ENCODE measurements at places on chromosomes 1 and 21.

DNA sequence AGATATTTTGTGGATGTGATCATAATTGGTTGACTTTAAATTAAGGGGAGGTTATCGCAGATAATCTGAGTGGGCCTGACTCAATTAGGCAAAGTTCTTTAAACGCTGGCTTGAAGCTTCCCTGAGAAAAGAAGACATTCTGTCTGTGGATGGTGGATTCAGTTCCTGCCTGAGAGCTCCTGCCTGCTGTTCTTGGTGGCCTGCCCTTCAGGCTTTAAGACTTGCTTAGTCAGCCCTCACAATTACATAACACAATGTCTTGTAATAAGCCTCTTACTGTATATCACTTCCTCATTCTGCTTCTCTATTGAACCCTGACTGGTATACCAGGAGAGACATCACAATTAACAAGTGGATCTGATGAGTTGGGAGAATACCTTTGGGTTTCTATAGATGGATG is 50.2 kb downstream of the KCNJ6 start:
- no peak for DNase-seq

DNA sequence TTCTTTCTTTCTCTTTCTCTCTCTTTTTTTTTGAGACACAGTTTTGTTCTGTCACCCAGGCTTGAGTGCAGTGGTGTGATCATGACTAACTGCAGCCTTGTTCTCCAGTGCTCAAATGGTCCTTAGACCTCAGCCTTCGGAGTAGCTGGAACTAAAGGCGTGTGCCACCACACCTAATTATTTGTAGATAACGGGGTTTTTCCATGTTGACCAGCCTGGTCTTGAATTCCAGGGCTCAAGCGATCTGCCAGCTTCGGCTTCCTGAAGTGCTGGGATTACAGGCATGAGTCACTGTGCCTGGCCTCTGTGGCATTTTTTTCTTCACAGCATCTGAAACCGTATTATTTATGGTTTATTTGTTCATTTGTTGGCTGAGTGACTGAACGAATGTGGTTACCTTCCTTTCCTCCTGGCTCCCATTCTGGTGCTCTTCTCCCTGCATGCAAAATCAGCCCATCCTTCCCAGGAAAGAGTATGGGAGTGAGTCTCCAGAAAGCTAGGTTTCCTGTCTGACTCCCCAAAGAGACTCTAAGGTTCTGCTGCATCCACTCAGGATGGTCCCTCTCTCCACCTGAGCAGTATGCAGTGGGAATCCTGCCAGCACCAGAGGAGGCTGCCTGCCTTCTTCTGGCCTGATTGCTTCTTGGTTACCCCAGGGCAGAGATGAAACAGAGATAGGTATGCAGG is 155.0 kb upstream of the BEND5 start:
- peak; percentile 26 for DNase-seq

DNA sequence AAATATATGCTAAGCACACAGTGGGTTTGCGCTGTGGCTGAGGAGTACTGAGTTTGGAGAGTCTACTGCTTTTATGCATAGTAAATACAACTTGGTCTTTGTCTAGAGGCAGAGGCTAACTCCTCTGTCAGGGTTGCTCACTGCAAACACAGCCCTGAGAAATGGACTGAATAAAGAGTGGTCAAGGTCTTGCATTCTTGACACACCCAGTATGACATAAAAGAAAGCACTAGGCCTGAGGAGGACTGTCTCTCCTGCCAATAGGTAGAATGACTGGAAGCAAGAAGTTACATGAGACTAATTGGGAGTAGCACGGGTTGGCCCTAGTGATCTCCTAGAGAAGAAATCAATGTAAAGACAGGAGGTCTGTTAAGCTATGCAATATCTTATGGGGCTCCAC is 367.2 kb upstream of the B3GALT2 start:
- DNase-seq = no peak

- peak; percentile 34 for DNase-seq
These were observed 936 bp upstream of the NCAM2 start for GRCh38 chr21:20997311-20997635.

- DNase-seq = no peak
These were observed 25.4 kb upstream of the GUCA2B start for GRCh38 chr1:42127767-42128166.

DNA sequence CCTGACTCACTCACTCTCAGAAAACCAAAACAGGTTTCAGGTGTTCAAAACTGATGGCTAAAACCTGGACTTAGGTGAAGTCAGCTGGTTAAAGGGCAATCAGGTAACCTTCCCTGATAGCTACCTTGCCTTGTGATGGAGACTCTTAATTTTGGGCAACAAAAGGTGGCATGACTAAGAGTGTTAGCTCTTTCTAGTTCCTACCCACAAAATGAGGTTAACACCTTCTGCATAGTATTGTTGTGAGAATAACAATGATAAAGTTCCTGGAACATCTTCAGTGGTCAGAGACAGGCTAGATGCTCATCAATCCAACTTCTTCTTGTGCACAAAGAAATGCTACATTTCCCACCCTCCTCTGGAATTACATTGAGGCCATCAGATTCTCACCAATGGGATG is 214.8 kb downstream of the ZNF648 start:
- no peak for DNase-seq

Data from mesendoderm (in vitro differentiated cells).